ENCODE measurements at places on chromosomes 3 and 15.

DNA sequence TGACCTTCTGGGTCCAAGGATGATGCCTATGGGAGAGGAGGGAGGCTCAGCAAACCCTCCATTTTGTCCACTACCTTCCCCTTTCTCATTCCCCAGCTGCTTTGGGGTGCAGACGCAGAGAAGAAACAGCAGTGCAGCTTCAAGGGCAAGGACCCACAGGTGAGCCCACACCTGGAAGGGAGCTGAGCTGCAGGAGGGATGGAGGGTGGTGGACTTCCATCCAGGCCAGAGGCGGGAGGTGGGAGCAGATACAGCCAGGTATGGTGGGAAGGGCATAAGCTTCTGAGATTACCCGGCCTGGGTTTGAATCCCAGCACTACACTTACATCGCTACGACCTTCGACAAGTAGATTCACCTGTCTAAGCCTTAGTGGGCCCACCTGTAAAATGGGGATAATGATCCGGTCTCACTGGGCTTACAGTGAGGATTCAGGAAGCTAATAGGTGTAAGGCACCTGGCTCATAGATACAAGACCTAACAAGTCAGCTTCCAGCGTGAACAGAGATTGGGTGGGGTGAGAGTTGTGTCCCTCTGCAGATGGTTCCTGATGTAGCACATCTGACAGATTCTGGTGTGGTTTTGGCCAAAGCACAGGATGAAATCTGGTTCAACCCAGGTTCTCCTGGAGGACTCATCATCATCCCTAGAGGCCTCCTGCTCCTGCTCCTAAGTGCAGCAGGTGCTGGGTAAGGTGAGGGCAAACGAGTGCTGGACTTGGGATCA is 15.9 kb downstream of the CIB1 start:
- DNase-seq, result no peak

DNA sequence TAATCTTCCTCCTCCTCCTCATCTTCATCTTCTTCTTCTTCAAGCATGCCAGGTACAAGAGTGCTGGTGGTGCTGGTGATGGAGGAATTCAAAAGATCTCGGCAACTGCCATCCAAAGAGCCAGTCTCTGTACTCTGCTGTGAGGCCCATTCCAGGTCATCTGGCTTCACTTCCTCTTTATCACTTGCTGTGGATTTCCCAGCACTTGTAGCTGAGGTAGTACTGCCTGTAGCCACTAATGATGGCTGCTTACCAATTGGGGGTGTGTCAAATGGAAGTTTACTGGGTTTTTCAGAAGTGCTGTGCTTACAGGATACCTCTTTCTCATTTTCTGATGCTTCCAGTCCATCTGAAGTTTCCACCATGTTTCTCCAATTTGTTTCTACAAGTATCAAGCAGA is 28.8 kb upstream of the SHC4 start:
- no peak for DNase-seq

- no peak for DNase-seq
These were observed 80.9 kb downstream of the DUT start for GRCh38 chr15:48411971-48412591.

DNA sequence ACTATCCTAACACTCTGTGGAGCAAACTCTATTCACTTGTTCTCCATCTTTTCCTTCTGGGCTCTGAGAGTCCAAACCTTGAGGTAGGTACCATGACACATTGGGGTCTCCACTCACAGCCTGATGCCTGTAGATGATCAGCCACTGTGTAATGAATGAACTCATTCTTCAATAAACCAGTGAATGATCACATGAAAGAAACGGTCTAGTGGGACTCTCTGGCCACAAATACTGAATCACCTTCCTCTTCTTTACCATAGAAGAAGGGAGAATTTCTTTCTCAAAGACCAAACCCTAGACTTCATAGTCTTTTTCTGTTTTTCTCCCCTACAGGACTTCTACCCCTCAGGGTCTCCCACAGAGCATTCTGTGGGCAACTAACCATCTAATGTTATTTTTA is 20.5 kb upstream of the ABHD2 start:
- no peak for DNase-seq

DNA sequence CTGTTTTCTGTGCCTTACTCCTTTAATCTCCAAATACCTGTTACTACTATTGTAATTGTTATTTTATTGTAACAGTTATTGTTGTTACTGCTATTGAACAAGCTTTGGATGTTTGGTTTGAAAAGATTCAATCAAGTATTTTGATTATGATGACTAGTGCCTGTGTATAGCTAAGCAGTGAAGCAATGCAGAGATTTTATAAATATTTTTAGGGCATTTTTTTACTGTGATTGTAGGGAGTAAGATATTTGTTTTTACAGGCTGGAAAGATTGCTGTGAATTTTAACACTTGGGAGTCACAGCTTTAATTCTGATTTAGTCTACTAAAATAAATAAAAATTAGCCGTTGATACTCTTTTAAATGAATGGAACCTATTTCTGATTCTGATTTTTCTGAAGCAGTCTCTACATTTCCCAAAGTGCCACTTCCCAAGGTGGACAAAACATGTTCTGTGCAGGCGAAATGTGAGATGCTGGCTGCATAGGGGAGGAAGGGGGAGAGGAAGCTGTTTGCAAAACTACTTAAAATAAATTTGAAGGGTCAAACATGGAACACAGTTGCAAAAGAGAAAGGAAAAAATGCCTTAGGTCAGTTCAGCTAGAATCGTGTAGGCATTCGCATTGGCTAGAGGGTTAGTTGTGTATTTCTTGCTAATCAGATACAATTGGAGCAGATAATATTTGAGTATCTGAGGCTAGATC is 25.7 kb downstream of the EEFSEC start:
- DNase-seq, result no peak

GRCh38 chr3:143769616-143770015 is 78.7 kb downstream of the SLC9A9 start:
- no peak for DNase-seq

DNA sequence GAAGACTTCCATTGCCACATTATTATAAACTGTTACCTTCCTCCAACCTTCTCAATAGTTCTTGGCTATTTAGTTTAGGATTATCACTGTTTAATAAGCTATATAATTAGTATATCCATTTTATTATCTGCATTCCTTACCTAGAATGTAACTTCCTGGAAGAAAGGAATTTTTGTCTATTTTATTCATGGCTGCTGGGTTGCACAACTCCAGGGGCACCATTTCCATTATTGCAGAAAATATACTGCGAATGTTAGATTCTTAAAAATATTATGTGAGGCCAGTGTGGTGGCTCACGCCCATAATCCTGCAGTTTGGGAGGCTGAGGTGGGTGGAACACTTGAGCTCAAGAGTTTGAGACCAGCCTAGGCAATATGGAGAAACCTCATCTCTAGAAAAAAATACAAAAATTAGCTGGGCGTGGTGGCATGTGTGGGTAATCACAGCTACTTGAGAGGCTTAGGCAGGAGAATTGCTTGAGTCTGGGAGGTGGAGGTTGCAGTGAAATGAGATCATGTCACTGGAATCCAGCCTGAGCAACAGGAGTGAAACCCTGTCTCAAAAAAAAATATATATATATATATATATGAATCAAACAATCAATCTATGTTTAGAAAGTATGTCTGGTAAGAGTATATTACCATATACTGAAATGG is 19.9 kb downstream of the CLDN1 start:
- no peak for DNase-seq

GRCh38 chr3:141901914-141902313 is 25.5 kb downstream of the ATP1B3 start:
- DNase-seq, result no peak

- no peak for DNase-seq
These were observed 528 bp upstream of the TATDN2 start for GRCh38 chr3:10247679-10248183.

GRCh38 chr3:198107840-198108734 is 148.1 kb downstream of the LMLN start:
- DNase-seq, result no peak

DNA sequence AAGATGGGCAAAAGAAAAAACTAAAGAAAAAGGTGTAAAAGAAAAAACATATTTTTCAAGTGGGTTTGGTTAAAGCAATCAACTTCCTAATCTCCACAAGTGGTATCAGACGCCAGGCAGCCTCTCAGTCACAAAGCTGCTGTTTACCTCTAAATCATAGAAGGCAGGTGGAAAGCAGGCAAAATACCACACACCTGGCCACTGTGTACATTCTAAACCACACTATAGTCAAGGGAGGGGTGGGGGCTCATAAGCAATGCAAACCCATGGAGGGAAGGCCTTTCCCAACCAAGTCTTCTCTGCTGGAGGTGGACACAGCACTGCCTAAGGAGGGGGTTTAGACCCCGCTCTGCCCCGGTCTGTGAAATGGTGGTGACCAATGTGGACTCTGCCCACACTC is 50.4 kb downstream of the MCF2L2 start:
- no peak for DNase-seq

- DNase-seq, result no peak
These were observed 700.9 kb upstream of the NR2F2 start for GRCh38 chr15:95629503-95630168.

- no peak for DNase-seq
These were observed 76.4 kb downstream of the EBLN2 start for GRCh38 chr3:73137736-73138403.

GRCh38 chr3:61387817-61388216 is 136.6 kb upstream of the FHIT start:
- DNase-seq, result no peak

DNA sequence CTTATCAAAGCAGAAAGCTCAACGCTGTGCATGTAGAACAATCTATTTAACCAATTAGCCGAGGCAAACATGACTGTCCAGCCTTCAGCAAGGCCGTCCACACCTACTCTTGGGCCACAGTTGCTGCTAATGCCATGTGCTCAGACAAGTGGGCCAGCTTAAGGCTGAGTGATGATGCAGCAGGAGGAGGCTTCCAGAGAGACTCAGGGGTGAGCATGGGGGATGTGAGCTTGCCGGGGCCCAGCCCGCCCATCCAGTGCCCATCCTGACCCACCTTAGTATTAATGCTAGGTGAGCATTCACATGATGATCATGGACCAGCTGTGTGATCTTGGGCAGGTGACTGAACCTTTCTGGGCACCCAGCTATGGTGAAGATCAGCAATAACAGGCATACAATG is 150.1 kb downstream of the TPRA1 start:
- no peak for DNase-seq

- no peak for DNase-seq
These were observed 1.1 kb downstream of the GPR27 start for GRCh38 chr3:71754610-71755253.

DNA sequence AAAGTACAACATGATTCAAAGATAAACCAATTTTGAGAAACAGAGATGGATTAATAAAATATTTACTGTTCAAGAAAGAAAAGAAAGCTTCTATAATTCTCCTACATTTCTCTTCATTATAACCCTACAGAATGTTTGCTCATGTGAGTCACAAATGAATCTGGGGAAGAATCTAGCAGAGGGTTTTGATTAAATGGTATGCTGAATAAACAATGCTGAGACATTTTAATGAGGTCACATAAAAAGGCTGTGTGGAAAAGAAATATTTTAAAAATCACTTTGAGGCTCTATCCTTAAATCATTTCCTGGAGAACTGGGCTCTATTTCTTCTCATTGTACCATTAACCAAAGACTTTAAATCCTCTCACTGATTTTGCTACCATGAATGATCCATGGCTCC is 727.7 kb downstream of the NTRK3 start:
- no peak for DNase-seq

DNA sequence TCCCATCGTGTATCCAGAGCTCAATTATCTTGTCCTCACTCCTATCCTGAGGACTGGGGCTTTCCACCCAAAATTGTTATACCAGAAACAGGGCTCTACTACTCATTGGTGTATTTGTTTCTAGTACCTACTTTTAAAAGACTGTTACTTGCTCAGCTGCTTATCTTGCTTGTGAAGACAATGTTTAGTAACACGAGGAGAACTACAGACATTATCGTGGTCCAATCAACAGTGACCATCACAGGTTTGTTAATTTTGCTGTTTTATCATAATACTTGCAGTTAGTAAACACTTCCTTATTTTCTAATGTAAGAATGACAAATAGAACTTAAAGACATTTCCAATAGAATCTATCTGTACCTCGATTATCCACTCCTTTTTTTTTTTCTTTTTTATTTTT is 13.5 kb downstream of the LRCH3 start:
- DNase-seq, result no peak

- DNase-seq, result no peak
These were observed at the start of gene HGD for GRCh38 chr3:120682095-120682681. TSS of gene HGD (minus strand) at chr3:120682239. CDS start at chr3:120682111, 128 bp downstream.

DNA sequence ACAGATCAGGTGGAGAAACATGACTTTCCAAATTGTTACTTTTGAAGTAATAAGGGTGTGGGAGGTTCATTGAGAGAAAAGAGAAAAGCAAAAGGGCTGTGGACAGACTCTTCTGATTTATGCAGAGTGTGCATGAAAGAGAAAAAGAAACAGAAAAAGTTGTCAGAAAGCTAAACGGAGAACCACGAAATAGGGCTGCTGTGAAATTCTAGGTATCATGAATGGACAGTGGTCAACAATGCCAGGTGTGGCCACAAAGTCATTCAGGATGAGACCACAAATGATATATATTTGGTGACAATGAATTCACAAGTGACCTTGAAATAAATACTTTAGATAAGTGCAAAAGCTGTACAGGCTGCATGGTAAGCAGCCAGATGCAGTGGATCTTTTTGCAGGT is 170.1 kb downstream of the IL5RA start:
- no peak for DNase-seq

- no peak for DNase-seq
These were observed 339.0 kb downstream of the EPHB1 start for GRCh38 chr3:135133905-135134683.

- no peak for DNase-seq
These were observed 242.2 kb upstream of the ZPLD1 start for GRCh38 chr3:102192575-102192974.

DNA sequence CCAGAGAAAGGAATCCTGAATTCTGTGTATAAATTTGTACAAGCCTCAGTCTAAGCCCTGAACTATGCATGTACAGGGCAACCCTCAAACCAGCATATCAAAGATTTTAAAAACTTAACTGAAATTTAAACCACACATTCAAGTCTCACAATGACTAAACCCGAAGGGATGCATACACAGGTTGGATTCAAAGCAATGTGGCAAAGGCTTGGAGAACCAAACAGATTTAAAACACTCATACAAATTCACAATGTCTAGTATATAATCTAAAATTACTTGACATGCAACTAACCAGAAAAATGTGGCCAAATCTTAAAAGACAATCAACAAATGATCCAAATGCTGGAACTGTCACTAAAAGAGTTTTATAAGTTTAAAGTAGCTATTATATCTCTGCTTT is 36.4 kb downstream of the CEP152 start:
- no peak for DNase-seq

- DNase-seq, result no peak
These were observed 68.7 kb downstream of the GAP43 start for GRCh38 chr3:115691964-115692363.

GRCh38 chr3:66361356-66361755 is 139.5 kb downstream of the LRIG1 start:
- no peak for DNase-seq

DNA sequence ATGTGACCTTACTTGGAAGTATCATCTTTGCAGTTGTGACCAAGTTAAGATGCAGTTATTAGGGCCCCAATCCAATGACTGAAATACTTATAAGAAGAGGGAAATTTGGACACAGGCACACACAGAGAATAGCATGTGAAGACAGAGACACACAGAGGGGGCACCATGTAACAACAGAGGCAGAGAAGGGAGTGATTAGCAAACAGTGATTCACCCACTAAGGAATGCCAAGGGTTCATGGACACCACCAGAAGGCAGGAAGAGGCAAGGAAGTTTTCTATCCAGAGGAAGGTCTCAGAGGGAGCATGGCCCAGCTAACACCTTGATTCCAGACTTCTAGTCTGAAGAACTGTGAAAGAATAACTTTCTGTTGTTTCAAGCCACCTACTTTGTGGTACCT is 25.0 kb downstream of the SIDT1 start:
- no peak for DNase-seq

All from stimulated activated CD8-positive, alpha-beta memory T cell treated with anti-CD3 and anti-CD28 coated beads, Interleukin-7, amount 100 ng/mL, for 24 hours (primary cell).